Psoas muscle (tissue), 8 donors: ENCODE measurements at places on chromosomes 4 and X.

DNA sequence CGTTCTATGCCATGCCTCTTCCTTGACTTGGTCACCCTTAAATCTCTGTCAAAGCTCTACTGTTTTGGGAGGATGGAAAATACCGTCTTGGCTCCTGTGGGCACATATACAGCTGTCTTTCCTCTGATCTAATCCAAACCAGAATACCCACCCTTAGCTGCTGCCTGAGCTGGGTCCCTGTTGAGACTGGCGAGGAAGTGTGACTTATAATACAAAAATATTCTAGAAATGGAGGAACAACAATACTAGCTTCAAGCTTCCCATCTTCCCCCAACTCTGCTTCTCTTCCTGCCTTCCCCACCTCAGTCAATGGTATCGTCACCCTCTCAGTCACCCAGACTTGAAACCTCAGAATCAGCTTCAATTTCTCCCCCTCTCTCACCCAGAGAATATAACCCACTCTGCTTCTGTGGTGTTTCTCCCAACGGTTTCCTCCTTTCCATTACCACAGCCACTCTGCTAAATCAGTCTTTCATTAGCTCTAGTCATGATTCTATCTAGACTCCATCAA, 599 bp upstream of the IL2RG start:
- DNase-seq, result no peak

- DNase-seq, result no peak
Observed at GRCh38 chr4:22678940-22679854, 13.5 kb upstream of the GBA3 start.

GRCh38 chr4:152516156-152516555, 19.7 kb downstream of the FBXW7 start:
- no peak for DNase-seq

- DNase-seq, result no peak
Observed at GRCh38 chr4:172654457-172654856, 514.2 kb upstream of the GALNT7 start.

DNA sequence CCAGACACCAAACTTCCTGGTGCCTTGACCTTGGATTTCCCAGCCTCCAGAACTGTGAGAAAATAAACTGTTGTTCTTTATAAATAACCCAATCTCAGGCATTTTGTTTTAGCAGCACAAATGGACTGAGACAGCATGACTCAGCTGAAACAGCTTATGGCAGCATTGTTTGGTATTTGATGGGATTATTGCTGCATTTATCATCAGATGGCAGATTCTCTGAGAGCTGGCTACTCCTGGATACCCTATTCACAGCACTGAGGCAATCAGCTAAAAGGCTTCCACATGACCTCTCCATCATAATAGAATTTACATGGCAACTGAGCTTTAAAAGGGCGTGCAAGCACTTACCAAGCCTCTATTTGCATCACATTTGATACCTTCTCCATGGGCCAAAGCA, 623.1 kb upstream of the CPEB2 start:
- no peak for DNase-seq
